Psoas muscle (tissue), 8 donors: ENCODE measurements at places on chromosomes 1 and 21. TPM values are rescaled to one million over a fixed set of nuclear protein-coding genes. Genes with fewer than 3 reads are reported as not detected.

DNA sequence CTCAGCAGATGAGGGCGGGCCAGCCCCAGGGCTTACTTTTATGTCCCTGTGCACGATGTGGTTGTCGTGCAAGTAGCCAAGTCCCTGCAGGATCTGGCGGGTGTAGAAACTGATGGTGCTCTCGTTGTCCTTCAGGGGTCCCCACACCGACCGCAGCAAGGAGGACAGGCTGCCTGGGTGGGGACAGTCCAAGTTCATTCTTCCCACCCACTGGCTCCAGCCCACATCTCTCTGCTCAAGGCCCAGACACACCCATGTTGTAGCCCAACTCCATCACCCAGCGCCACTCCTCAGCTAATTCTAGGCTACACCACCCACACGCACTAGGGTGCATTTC is 7.0 kb downstream of the MAP3K6 start:
- DNase-seq = no peak

Gene CDA
- total RNA-seq = 1.0 TPM

Gene C1orf115
- 8.9 TPM for total RNA-seq

DNA sequence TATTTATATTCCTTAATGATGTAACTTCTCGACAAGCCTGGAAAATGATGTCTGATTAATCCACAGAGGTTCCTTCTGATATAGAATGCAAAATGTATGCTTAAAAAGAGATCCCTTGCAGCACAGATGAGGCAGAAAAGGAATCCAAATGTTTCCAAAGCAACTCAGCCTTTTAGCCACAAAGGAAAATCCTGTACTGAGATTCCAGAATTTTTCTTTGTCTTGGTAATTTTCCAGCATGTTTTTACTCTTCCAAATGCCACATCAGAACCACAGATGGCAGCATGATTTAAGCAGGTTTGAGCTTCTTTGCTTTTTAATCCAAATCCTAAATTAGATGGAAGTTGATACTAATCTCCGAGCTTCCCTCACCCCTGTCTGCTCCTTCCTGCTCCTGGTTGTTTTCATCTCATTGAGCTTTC is 176.4 kb upstream of the PALMD start:
- no peak for DNase-seq

DNA sequence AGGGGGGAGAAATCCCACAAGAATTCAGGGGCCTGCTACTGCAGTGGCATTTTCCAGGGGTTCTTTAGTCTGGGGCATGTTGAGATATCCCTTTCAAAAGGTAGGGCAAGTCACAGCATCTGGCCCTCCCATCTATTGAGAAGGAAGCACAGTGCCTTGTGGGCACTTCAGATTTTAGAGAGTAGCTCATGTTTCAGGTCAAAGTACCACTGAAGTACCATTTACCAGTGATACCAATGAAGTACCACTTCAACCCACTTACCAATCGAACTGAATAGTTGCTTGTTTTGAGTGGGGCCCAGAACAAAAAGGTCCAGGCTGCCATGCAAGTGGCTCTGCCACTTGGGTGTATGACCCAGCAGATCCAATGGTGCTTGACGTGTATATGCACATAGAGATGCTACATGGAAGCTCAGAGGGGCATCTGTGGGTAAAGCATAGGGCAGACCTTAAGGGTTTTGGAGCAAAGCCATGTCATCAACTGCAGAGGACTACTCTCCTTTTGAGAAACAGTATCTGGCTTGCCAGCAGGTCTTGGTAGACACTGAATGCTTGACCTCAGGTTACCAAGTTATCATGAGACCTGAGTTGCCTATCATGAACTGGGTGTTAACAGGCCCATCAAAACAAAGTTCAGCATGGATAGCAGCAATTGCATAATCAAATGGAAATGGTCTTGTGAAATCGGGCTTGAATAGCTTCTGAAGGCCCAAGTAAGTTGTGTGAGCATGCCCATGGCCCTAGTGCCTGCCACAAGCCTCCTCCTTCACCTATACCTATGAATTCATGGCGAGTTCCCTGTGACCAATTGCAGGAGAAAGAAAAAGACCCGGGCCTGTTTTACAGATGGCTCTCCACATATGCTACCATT is 23.5 kb downstream of the PLA2G2D start:
- no peak for DNase-seq

Gene LYPD8
- not detected for total RNA-seq

Gene CD52
- total RNA-seq = 4.1 TPM

Gene PSMD4
- 313 TPM for total RNA-seq

- no peak for DNase-seq
Measured at GRCh38 chr1:223102797-223103533, 40.1 kb downstream of the TLR5 start.

- DNase-seq = no peak
Measured at GRCh38 chr1:190098756-190099155, 378.9 kb downstream of the BRINP3 start.

- no peak for DNase-seq
Measured at GRCh38 chr1:29498126-29499103, 262.1 kb downstream of the PTPRU start.

DNA sequence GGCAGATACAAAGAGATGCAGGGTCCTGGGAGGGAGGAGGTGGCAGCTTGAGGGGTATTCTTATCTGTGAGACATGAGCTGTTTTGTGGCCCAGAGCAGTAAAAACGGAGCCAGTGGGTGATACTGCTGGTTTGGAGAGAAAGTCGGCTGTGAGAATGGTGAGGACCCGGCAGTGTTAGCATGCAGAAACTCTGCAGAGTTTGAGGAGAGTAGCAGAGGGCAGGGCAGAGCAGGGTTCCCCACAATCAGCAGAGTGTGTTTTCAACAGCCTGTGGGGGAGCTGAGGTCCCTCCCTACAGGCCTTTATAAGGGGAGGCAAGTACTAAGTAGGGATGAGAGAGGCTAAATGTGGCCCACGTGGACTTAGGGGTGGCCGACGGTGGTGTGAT is 423 bp downstream of the SLAMF8 start:
- no peak for DNase-seq

Gene KIF2C
- total RNA-seq = 0.38 TPM

Gene BMP8A
- not detected for total RNA-seq

DNA sequence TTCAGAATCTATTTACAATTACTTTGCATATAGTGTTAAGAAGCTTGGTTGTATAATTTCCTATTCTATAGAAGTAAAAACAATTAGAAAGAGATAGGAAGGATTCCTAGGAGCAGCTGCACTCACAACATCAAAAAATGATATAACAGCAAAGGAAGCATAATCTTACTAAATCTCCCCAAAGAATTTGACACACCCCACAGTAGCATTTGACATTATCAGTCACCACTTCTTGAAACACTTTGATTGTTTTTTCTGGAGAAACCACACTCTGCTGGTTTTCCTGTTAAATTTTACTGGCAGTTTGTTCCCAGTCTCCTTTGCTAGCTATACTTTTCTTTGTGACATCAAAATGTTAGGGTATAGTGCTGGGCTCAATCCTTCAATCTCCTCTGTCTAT is 100.8 kb upstream of the KIAA1614 start:
- DNase-seq = no peak

DNA sequence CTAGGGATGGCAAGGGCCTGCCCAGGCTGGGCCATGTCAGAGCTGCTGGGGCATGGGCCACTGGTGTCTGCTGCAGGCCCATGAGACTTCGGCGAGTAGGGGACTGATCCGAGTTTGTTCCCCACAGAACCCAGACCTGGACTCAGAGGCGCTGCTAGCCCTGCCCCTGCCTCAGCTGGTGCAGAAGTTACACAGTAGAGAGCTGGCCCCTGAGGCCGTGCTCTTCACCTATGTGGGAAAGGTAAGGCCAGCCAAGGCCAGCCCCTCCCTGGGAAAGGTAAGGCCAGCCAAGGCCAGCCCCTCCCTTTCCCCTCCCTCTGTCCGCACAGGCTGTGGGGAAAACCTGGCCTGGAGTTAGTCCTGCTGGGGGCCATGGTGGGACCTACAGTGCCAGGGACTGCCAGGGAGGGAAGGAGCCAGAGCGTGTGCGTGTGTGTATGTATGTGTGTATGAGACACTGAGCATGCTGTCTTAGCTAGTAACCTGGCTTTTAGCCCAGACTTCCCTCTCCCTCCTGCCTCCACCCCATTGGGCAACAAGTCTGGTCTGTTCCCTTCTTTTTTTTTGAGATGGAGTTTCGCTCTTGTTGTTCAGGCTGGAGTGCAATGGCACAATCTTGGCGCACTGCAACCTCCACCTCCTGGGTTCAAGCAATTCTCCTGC is 8.0 kb downstream of the FAAH start:
- DNase-seq = peak; percentile 87

Gene KCNH1
- total RNA-seq = 0.21 TPM

Gene CFHR1
- not detected for total RNA-seq

GRCh38 chr21:39918558-39918957 is 51.3 kb downstream of the PCP4 start:
- no peak for DNase-seq

- DNase-seq = peak; percentile 57
Measured at GRCh38 chr1:156705321-156705917, at the start of gene CRABP2. Gene CRABP2 (minus strand): TSS chr1:156705583. CDS start chr1:156705446, 137 bp downstream.

DNA sequence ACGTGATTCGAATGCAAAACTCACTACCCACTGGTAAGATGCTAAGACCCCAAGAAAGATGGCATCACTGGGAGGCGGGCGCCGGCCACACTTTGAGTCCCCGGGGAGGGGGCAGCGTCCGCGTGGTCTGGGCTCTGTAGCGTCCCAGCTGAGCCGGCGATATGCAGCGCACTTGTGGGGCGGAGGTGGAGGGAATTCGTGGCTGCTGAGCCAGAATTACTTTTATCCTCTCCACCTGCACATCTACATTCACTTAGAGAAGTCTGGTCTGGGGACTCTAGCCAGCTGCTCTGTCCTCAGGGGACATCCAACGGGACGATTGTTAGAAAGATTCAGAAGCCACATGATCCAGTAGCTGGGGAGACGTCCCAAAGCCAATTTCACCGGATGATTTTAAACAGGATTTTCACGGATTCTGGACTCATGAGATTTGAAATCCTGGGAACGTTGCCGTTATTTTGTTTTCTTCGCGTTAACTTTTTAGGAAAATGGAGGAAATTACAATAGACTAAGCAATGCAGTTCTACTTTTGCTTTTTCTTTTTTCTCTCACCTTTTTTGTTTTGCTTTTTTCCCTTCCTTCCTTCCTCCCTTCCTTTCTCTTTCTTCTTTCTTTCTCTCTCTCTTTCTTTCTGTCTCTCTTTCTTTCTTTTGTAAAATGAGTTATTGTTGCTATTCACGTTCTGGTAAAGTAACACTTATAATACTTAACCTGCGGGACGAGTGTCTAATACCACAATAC is 1.3 kb downstream of the JAM2 start:
- peak; percentile 65 for DNase-seq

DNA sequence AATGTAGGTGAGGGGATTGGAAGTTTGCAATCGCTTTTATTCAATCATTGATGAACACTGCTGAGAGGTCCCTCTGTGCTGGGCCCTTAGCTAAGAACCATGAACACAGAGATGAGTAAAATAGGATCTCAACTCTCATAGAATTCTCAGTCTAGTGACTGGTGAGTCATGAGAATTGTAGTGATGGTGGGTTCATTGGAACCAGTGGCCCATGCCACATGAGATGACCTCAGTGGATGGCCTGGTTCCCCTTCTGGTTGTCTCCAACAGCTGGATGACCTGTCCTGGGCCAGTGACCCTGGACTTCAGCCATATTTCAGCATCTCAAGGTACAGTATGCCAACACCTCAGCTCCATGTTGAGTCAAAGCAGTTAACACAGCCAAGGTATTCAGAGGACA is 21.3 kb upstream of the S100A10 start:
- no peak for DNase-seq

DNA sequence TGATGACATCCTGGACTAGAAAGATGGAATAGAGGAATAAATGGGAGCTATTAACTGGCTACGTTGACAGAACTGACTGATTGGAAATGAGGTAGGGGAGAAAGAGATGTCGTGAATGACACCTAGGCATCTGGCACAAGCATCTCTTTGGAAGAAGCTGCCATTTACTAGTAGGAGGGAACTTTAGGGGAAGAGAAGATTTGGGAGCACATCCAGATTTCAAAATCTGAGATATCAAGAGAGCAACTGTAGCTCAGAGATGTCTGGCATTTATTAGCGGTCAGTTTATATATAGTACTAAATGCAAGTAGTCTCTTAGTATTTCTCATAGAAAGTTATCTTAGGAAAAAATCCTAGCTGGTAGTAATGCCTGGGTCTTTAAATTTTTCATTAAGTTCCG is 131.9 kb upstream of the C1orf105 start:
- DNase-seq = no peak

Gene HOOK1
- total RNA-seq = 0.15 TPM

Gene LCE1A
- not detected for total RNA-seq

DNA sequence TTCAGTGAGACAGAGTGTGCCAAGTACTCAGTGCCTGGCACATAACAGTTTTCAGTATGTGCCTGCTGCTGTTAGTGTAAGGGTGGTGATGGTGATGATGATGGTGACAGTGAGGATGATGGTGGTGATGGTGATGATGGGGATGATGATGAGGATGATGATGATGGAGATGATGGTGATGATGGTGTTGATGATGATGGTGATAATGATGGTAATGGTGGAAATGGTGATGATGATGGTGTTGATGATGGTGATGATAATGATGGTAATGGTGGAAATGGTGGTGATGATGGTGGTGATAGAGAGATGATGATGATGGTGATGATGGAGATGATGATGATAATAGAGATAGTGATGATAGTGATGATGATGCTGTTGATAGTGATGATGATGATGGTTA is 62.0 kb downstream of the AJAP1 start:
- DNase-seq = no peak

DNA sequence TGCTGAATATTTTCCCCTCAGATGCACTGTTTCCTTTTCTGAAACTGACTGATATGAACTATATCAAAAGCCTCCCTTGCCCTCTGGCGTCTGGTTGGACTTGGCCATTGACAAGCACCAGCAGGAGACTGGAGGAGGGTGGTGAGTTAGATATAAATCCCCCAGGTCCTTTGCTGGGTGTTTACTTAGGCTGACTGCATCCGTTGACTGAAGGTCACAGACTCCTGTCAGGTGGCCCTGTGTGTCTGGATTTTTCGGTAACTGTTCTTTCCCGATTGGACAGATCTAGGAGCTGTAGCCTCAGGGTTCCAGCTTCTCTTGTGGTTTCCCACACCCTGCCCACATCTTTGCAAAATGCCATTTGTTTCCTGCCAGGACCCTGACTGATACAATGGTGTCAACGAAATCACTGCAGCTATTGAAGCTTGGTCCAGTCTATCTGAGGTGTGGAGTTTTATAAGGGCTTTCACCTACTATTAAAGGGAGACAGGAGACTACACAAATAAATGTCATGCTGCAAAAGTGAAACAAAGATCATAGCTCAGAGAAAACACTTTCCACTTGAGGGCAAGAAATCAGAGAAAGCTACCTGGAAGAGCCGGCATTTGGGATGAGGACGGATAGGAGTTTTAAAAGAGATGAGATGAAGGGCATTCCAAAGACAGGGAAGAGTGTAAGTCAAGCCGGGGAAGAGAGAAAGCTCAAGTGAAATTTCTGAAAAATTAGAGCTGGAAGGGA is 1.5 kb upstream of the MAGI3 start:
- no peak for DNase-seq

Gene AMY2A
- total RNA-seq = not detected

DNA sequence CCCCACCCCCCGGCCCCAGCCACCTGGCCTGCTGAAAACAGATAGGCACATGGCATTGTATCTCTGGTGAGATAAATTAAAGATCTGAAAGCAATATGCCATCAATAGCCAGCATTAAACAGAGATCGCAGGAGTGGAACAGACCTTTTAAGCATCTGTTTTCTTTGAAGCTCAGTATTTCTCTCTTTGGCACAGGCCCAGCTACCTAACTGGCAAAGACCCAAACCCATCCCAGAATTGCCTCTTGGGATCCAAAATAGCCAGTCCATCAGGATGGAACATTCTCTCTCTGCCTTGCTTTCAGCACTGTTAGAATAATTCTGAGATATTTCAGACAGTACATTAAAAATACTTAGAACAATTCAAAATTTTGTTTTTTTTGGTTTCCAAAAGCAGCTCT is 46.0 kb downstream of the KCNJ6 start:
- no peak for DNase-seq
